ENCODE measurements at places on chromosomes 12 and 14.

DNA sequence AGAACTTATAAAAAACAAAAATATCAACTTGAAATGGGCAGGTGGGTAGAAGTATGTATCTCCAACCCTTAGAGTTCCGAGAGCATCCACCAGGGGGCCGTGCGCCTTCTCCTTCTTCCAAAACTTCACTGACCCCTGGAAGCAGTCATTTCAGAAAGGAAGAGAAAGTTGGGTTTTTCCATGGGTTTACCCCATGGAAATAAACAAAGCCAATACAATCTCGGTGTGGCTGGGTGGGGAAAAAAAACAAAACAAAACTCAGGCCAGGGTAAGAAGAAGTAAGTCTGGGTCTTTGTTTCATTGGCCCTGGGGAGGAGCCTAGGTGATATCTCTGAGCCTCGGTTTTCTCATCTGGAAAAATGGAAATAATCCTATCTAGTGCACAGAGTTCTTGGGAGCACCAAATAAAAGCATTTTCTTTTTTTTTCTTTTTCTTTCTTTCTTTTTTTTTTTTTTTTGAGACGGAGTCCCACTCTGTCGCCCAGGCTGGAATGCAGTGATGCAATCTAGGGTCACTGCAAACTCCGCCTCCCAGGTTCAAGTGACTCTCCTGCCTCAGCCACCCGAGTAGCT is 33.6 kb upstream of the HNF1A start:
- DNase-seq = peak; percentile 7

GRCh38 chr12:86407620-86408208 is 151.5 kb upstream of the MGAT4C start:
- no peak for DNase-seq

- DNase-seq = no peak
Measured at GRCh38 chr12:66446276-66446675, 144.0 kb downstream of the HELB start.

- no peak for DNase-seq
Measured at GRCh38 chr12:109595321-109595902, 21.8 kb downstream of the MVK start.

DNA sequence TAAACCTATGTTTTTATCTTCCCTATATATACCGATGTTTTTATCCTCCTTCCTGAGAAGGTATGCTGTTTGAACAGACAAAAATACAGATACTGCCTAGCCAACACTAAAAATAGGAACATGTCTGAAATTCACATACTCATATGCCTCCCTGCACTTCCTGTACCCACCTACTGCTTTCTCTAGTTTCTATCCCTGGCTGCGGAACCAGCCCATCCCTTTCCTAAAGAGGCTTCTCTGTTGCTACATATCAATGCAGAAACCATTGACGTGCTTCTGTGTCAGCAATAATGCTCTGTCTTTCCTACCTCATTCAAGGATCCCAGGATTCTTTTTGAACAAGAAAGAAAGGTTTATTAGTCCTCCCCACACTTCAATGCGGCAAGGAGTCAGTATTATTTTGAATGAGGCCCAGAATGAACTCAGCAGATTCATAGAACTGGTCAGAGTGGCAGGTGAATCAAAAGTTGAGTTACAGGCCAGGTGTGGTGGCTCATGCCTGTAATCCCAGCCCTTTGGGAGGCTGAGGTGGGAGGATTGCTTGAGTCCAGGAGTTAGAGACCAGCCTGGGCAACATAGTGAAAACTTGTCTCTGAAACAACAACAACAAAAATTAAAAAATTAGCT is 67.8 kb upstream of the NAP1L1 start:
- peak; percentile 53 for DNase-seq

DNA sequence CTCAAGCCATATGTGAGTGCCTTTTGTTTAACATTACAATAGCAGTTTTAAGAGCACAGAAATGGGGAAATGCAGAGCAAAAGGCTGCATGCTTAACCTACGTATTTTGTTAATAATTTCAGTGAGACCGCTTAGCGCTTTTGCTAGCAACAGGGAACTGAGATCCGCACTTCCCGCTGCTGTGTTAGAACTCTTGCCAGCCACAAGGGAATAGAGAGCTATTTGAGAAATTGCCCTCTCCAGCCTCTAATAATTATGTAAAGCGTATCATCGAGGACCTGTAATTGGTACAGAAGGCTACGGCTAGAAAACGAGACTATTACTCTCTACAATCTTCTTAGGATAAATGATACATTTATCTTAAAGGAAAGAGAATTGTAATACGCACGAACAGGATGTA is 205.2 kb upstream of the GRIP1 start:
- DNase-seq = no peak

- DNase-seq = no peak
Measured at GRCh38 chr12:16307856-16308475, 30.5 kb upstream of the SLC15A5 start.

DNA sequence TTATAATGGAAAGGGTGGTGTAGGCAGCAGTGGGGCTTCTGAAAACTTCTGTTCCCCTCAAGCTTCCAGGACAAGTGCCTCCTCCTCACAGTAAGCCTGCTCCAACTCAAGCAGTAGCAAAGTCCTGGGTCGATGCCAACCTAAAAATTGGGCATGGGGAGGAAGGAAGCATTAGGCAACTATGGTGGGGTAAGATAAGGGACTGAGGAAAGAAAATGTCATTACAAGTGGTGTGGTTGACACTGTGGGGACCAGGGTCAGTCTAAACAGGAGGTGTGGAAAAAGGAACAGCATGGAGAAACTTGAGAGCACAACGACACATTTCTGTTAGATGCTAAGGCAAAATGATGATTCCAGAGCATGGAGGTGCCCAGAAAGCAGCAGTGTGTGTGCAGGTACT is 34.9 kb downstream of the WIF1 start:
- DNase-seq = no peak

DNA sequence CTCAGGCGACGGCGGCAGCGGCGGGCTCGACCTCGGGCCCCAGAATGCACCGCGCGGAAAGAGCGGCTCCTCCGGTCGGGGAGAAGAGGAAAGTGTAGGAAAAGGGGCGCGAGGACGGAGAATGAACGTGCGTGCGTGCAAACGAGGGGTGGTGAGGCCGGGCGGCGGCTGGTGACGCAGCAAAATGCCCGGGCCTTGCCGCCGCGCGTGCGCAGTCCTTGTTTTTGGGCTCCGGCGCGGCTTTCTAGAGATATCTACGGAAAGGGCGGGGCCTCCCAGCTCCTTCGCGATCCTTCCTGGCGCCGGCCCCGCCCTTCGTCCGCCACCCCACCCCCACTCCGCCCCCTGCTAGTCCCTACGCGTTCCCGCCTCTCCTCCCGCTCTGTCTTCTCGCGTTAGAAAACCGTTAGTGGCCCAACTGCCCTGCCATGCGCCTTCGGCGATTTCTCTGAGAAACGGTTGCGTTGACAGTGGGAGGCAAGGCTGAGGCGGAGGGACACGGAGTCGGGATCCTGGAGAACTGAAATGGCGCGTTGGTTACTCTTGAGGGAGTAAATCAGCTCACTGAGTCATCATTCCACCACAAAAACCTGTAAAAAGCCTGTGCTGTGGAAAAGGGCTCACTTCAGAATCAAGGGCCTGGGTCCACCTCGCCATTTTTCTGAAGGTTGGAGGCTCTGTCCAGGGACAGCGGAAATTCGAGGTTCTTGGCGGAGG is at the start of gene PTGES3:
Gene PTGES3, minus strand, starts transcription at position 156 of the 717 bp plus-strand sequence. CDS start 285 bp downstream, outside the sequence.
- peak; percentile 99 for DNase-seq

- no peak for DNase-seq
Measured at GRCh38 chr12:109937371-109937770, 37.3 kb downstream of the TCHP start.

GRCh38 chr14:36300337-36300736 is 20.1 kb downstream of the MBIP start:
- no peak for DNase-seq

- no peak for DNase-seq
Measured at GRCh38 chr14:66088656-66089055, 397.5 kb upstream of the CCDC196 start.

GRCh38 chr12:2076196-2076570 is 23.4 kb downstream of the CACNA1C start:
- DNase-seq = no peak

DNA sequence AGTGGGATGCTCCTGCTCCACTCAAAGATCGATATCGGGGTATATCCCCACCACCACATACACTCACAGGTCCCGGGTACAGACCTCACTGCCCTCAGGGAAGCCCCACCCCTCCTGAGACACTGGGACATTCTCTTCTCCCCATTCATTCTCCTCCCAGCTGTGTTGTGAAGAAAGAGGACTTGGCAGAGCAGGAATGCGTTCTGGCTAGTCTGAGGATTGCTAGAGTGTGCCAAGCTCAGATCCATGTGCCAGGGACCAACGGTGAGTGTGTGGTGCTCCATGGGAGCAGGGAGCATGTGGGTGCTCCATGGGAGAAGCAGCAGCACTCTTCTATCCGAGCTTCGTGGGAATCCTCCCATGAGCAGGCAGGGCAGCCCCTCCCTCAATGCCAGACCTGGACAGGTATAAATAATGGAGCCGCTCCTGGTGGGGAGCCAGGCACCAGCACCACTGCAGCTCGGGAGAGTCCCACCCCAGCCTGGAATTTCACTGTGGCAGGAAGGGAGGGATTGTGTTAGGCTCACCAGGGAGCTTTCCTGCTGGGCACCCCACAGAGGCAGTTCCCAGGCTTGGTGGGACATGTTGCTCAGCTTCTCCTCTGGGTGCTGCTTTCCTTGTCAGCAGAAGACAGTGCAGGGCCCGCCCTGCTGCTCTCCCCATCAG is 2.3 kb upstream of the KRT5 start:
- DNase-seq = no peak

DNA sequence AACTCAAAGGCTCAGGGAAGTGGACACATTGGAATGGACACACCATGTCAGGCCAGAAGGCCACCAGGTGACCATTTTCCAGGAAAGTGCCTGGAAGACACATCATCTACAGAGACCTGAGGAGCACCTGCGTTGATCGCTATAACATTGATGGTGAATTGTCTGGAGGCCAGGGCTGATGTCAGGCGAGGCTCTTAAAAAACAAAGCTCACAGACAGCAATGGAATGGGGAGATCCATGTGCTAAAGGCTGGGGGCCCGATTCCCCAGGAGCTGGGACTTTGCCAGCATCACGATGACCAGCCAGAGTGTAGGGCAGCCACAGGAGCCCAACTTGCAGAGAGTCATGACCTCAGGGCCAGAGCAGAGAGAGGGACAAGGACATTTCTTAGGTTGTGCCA is 30.3 kb downstream of the DIO3 start:
- no peak for DNase-seq

- DNase-seq = no peak
Measured at GRCh38 chr12:97643924-97644323, 181.3 kb downstream of the RMST start.

DNA sequence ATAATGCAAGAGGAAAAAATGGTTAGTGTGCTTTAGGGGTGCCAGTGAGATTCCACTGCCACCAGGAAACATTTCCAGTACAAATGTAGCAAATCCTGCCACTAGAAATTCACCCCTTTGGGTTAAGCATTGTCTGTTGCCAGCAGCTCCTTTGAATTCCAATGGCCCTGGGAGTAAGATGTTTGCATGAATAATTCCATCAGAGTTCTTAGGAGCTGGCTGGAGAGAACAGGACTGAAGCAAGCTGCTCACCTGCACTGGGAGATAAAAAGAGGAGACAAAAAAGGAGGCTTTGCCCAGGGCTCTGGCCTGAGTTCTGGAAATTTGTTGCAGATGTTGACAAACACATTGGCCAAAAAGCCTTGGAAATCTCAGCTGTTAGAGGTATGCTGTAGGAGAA is 57.6 kb downstream of the HSPB8 start:
- DNase-seq = no peak

DNA sequence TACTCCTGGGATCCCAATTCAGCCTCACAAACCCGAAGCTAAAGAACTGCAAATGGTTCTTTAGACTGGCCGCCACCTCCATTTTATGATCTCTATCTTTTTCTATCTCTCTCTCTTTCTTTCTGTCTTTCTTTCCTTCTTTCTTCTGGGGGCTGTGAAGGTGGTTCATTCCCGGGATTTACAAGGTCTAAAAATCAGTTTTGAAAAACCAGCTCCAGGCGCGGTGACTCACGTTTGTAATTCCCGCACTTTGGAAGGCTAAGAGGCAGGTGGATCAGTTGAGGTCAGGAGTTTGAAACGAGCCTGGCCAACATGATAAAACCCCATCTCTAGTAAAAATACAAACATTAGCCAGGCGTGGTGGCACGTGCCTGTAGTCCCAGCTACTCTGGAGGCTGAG is 67.2 kb upstream of the VASH1 start:
- no peak for DNase-seq

GRCh38 chr12:65941388-65941787 is 117.1 kb downstream of the HMGA2 start:
- no peak for DNase-seq

GRCh38 chr12:104478396-104479122 is 21.8 kb downstream of the CHST11 start:
- peak; percentile 86 for DNase-seq

- peak; percentile 14 for DNase-seq
Measured at GRCh38 chr14:76862546-76863282, 36.5 kb downstream of the LRRC74A start.

GRCh38 chr12:132596016-132596415 is 14.4 kb downstream of the LRCOL1 start:
- no peak for DNase-seq

DNA sequence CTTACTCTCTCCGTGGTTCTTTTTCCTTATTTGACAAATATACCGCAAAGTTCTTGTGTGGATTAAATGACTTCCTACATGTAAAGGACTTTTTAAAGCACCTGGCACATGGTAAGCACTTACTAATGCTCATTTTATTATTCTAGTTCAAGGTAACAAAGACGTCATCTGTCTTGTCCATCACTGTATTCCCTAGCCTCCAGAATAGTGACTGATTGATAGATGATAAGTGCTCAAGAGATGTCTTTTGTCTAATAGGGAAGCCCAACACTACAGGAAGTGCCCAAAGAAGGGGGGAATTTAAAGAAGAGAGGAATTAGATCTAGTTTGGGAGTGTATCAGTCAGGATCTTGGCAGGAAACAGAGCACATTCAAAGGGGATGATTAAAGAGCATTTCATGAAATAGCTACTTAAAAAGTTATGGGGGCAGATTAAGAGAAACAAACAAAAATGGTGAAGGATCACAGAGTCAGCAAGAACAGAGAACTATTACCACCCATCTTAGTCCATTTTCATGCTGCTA is 151.9 kb downstream of the GXYLT1 start:
- DNase-seq = no peak

GRCh38 chr12:12210416-12210815 is 56.4 kb downstream of the LRP6 start:
- DNase-seq = no peak

All from MM.1S (cell line).